SHP77 (cell line): ENCODE measurements at places on chromosomes 16 and 17.
A peak's percentile ranks its signal among the peaks of the same experiment; 100 is the strongest.

DNA sequence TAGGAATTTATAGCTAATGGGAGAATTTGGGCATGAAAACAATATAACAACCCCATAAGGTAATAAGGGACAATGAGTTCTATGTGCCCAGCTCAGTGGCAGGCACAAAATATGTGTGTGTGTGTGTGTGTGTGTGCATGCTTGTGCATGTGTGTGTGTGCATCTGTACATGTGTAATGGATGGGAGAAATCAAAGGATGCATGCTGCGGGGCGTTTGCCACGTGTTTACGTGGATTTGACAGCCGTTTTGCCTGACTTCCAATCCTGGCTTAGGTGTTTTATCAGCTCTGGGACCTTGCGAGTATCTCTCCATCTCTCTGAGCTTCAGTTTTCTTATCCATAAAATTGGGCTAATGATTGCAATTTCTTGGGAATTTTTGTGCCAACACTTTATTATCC, 108.4 kb downstream of the IRX5 start:
- no peak for DNase-seq

GRCh38 chr16:73793260-73793659, 503.4 kb upstream of the PSMD7 start:
- DNase-seq: no peak

DNA sequence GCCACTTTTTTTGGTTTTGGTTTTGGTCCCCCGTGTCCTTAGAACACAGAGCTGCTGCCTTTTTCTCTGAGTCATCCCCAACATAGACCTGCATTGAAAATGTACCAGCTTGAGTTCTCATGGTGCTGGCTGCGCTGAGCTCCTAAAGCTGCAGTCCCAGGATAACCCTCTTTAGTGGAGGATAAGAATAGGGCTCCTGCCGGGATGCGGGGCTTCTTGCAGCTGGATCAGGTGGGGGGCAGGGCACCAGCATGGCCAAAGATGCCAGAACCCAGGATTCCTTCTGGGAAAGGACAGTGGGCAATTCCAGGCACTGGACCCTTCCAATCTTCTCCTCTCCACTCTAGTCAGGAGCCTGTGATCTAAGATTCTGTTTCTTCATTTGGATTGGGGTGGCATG, 8.3 kb upstream of the CLUH start:
- no peak for DNase-seq

DNA sequence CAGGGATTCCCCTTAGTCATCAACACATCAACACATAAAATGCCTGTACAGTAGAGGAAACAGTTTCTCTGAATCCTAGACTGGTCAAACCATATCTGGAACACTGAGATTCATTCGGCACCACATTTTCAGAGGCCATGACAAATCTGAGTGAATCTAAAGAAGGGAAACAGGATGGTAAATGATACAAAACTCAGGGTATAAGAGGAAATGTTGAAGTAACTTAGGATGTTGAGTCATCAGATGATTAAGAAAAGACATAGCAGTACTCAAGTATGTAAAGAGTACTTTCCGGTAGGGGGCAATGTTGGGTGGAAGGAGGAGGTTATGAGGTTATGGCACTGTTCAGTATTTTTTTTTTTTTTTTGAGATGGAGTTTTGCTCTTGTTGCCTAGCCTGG, 358.5 kb upstream of the PMFBP1 start:
- no peak for DNase-seq

- DNase-seq: no peak
Observed at GRCh38 chr16:29813644-29814562, 1.9 kb downstream of the PRRT2 start.

GRCh38 chr16:9306753-9307152, 215.3 kb downstream of the HAPSTR1 start:
- DNase-seq: no peak

- no peak for DNase-seq
Observed at GRCh38 chr16:11064202-11064540, 119.8 kb downstream of the CLEC16A start.

DNA sequence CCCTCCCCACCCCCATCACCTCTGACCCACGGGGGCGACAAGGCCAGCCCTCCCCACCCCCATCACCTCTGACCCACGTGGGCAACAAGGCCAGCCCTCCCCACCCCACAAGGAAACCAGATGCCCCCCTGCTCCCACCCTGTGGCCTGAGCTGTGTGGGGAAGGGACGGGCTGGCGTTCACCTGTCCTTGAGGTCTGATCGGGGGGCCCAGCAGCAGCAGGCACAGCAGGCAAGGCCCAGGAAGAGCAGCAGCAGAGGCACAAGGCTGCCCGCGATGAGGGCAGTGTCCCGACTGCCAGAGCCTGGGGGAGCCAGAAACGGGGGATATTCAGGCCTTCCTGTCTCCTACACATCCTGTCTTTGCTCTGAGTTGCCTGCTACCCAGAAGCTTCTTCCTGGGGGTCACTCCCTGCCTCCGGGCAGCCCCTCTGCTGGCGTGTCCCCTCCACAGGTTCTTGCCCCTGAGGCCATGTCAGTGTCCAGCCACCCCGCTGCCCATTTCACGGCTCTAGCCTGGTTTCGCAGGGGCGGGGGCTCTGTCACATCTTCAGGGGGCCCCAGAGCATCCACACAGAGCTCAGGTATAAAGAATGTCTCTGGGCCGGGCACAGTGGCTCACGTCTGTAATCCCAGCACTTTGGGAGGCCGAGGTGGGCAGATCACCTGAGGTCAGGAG, 6.8 kb downstream of the SCARF1 start:
- no peak for DNase-seq

DNA sequence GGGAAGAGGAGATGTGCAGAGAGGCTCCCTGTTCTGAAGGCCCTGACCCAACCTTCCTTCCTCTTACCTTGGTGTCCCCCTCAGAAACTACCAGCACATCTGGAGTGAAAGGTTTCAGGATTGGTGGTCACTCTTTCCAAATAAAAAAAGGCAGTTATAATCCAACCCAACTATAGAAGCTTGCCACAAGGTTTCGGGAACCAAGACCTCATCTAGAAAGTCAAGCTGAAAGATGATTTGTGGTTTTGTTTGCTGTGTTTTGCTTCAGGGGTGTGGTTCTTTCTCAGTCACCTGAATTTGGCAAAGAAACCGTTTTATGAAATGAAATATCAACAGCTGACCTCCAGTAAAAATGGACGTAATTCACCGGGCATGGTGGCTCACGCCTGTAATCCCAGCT, 19.3 kb downstream of the SHMT1 start:
- no peak for DNase-seq

DNA sequence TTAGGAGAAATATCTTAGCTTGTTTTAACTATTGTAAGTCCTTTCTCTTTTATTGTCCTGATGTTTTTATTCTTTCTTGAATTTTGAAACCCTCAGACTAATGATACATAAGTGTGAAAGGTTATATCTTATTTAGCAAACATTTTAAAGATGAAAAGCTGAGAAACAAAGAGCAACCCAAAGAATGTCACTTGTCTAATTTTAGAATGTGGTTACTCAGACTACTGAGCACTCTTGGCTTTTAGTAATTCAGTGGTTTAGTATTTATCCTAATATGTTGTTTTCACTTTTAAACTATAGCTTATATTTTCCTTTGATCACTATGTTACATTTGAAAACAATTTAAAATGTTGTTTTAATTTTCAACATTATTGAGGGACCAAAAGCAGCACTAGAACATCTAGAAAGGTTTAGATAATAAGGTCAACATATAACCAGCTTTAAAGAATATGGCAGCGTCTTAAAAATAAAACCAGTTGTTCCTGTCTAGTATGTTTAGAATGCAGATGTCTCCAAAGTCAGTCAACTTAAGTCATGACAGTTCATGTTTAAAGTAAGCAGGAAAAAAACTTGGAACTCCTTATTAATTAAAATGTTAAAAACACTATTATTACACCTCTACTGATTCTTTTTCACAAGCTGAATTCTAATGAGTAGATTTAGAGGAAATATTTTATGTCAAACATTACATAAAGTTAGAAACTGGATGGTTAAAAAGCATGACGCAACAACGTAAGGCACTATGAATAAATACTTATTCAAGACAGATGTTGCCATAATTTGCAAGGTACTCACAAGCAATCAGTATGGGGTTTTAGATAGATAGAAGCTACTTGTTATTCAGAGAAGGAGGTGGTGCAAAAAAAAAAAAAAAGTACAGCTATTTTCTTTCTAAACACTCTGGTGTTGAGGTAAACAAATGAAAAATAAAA, 2.4 kb downstream of the MBTD1 start:
- no peak for DNase-seq

GRCh38 chr16:1543085-1543896, 9.8 kb downstream of the TMEM204 start:
- DNase-seq: peak; percentile 12

DNA sequence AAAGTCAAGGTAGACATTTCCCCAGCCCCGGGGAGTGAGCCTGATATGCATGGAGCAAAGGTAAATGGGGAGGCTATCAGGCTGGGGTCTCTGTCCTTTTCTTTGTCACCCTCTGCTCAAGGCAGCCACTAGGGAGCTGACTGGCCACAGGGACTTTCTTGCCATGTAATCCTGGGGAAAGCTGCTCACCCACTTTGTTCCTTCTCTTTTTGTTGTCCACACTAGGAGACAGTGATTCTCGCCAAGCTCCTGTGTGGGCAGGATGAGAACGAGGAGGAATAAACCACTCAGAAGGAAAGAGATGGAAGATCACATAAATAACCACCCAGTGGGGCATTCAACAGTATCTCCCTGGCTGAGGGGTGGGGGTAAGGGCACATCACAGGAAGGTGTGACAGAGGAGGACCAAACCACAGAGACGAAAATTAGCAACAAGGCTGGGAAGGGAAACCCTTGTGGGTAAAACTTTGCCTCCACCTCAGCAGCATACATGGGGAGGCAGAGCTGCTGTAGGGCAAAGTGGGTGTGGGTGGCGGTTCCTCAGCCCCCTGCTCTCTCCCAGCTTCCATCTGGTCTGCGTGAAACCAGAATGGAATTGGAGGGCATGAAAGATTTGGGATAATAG, 26.2 kb upstream of the CCL1 start:
- DNase-seq: no peak

DNA sequence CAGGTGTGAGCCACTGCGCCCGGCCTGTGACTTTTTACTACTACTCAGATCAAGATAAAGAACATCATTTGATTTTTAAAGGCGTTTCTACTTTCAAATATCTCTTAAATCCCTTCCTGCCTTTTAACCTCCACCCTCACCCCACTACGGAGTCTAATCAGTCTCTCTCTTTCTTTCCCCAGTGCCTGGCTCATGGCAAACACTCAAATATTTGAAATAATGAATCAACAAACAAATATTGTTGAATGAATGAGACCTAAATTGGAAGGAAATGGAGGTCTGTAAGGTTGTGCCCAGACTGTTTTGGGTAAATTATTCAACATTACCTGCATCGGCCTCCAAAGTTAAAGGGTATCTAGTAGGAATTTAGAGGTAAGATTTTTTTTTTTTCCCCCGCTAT, 14.7 kb downstream of the COPZ2 start:
- no peak for DNase-seq

- DNase-seq: no peak
Observed at GRCh38 chr17:19341211-19341631, 21.3 kb downstream of the B9D1 start.

DNA sequence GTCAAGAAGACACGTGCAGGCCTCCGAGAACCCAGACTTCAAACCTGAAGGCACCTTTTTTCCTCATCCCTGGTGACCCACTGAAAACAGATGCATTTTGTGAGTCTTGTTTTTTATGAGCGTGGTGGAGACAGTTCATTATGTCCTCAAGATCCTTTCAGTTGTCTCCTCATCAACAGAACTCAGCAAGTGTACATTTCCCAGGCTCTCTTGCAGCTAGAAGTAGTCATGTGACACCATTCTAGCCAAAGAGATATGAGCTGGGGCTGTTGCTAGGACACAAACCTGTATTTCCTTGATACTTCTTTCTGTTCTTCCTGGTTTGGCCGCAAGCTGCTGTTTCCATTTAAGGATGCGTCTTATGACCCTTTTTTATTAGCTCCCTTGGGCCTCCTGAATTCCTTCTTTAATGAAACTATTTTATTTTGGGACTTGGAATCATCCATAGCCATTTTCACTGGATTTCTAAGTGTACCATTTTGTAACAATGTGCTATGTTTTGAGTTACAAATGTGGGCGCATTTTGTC, 135.7 kb upstream of the FOXF1 start:
- no peak for DNase-seq

- DNase-seq: peak; percentile 69
Observed at GRCh38 chr17:1714980-1715802, 5.0 kb upstream of the TLCD2 start.

DNA sequence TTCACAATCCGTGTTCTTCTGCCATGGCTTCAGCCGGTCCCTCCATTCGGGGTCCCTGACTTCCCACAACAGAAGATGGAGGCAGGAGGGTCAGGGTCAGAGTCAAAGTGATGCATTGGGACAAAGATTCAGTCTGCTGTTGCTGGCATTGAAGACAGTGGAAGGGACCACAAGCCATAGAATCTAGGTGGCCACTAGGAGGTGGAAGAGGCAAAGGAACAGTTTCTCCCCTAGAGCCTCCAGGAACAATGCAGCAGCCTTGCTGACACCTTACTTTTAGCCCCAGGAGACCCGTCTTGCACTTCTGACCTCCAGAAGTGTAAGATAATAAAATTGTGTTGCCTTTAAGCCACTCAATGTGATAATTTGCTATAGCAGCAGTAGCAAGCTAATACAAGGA, 55.9 kb downstream of the MFSD11 start:
- peak; percentile 71 for DNase-seq

DNA sequence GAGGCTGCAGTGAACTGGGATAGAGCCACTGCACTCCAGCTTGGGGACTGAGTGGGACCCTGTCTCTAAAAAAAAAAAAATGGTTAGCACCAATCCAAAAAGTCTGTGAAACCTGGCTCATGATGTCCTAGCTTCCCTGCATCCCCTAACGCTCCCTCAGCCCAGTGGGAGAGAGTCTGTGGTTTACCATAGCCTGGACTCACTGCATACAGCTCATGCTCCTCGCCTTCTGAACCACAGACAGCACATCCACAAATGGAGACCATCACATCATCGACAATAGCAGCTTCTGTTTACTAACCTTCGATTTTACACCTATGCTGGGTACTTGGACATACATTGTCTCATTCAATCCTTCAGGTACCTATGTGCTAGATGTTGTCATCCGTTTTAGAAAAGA, 43.6 kb downstream of the NLRC5 start:
- DNase-seq: no peak

DNA sequence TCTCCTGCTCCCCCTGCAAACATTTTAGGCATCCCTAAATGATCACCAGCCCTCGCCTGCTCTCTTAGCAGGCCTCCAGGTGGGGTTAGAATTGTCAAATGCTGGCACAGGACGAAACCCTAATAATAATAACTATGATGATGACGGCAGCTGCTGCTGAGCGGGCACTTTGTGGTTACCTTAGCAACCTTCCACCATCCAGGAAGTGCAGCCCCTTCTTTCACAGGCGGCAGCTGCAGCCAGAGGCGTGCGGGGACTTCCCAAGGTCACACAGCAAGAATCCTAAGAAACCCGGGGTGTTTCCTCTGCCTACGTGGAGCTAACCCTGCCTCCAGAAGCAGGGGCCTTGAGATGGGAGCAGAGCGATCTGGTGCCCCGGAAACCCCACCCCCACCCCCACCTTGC, 22.4 kb upstream of the EIF1 start:
- DNase-seq: peak; percentile 48

GRCh38 chr16:4796982-4797804, 2.0 kb downstream of the SMIM22 start:
- no peak for DNase-seq

- DNase-seq: no peak
Observed at GRCh38 chr17:11786711-11787438, 188.6 kb downstream of the DNAH9 start.
